ENCODE measurements at places on chromosomes 3 and 15. TPM values are rescaled to one million over a fixed set of nuclear protein-coding genes. Genes with fewer than 3 reads are reported as not detected.

GRCh38 chr15:22263738-22264137 lies 183.4 kb downstream of the OR4M2 start:
- no peak overlapping the region for H3K27ac ChIP-seq
- H3K4me1 ChIP-seq = peaks cover 13% of the 10 kb centered on the region
- no peaks in the 10 kb centered on the region for H3K36me3 ChIP-seq
- H3K27me3 ChIP-seq = peaks cover 6% of the 10 kb centered on the region

DNA sequence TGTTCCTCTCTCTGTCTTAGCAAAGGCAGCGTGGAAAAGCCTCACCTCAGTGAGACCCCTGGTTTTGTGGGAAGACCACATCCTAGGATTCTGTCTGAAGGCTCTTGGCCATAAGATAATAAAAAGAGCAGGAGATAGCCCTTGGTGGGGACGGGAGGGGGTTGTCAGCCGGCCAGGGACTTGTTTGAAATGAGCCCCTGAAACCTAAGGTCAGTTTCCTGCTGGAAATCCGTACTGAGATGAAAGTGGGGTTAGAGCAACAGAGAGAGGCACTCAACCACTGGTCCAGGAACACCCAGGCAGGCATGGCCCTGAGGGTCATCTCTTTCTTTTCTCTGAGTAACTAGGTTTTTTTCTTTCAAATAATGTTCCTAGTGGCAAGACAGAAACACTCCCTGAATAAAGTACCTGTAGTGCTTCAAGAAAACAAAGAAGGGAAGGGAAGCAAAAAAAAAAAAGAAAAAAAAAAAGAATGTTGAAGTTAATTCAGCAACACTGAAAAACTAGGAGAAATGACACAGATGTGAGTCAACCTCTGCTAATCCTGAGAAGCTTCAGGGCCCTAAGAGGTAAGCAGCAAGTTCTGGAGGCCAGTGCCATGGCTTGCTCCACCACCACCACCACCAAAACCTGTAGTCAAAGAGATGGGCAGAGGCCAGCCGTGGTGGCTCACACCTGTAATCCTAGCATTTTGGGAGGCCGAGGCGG lies 3.2 kb downstream of the ITGB5 start:
- DNase-seq = no peak
- no peak overlapping the region for H3K4me3 ChIP-seq
- H3K4me1 ChIP-seq = peaks cover 11% of the 10 kb centered on the region
- H3K27ac ChIP-seq = no peak overlapping the region

DNA sequence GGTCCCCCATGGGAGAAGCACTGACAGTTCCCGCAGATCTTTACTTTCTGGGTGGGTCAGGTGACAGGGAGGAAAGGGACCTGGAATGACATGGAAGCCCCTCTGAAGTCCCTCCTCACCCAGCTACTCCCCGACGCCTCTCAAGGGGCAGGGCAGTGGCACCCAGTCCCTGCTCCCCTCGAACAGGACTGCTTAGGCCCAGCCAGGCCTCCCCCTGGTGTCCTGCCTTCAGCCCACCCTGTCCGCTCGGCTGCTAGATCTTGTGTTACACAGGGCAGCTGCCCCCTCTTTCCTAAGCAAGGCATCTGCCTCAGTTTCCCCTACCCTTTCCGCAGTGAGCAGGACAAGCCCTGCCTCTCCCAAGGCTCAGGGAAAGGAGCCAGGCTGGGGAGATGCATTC lies 226.5 kb downstream of the XXYLT1 start:
- H3K27ac ChIP-seq = no peak overlapping the region
- H3K27me3 ChIP-seq = peaks cover under 1% of the 10 kb centered on the region
- no peaks in the 10 kb centered on the region for H3K36me3 ChIP-seq

- H3K36me3 ChIP-seq = no peaks in the 10 kb centered on the region
- no peak for DNase-seq
- no peaks in the 10 kb centered on the region for H3K4me1 ChIP-seq
Measured at GRCh38 chr15:60858511-60859070, 370.5 kb downstream of the RORA start.

- H3K4me1 ChIP-seq = no peaks in the 10 kb centered on the region
- DNase-seq = no peak
- no peak overlapping the region for H3K4me3 ChIP-seq
- H3K27ac ChIP-seq = no peak overlapping the region
Measured at GRCh38 chr3:117688583-117688982, 979.0 kb downstream of the TUSC7 start.

CASR gene
- total RNA-seq = not detected

TEX264 gene
- total RNA-seq = 49.3 TPM

All from activated naive CD8-positive, alpha-beta T cell treated with anti-CD3 and anti-CD28 coated beads, Interleukin-2, amount 10 ng/mL, durations not matched to agents 7 days and 5 days (primary cell).